ENCODE measurements at places on chromosomes 11 and 22. TPM values are rescaled to one million over a fixed set of nuclear protein-coding genes. Genes with fewer than 3 reads are reported as not detected.

Gene POU2AF3
- total RNA-seq = not detected

Gene RTN4R
- 4.0 TPM for total RNA-seq

Gene IGF2
- 17.6 TPM for total RNA-seq

Gene MMP11
- 7.4 TPM for total RNA-seq

Gene ZNF214
- total RNA-seq = 2.3 TPM

Gene RBMXL2
- total RNA-seq = not detected

Gene CLCF1
- 11.2 TPM for total RNA-seq

Gene TEX54
- total RNA-seq = not detected

Gene CALCB
- not detected for total RNA-seq

Gene MPZL3
- under 0.01 TPM for total RNA-seq

Gene MUC2
- total RNA-seq = not detected

Gene RNF26
- 14.5 TPM for total RNA-seq

Gene LMO2
- not detected for total RNA-seq

Gene CCDC134
- 13.3 TPM for total RNA-seq

Gene LRRC74B
- not detected for total RNA-seq

Gene SLC29A2
- 1.2 TPM for total RNA-seq

Gene OR51T1
- total RNA-seq = not detected

Gene KCNJ11
- total RNA-seq = not detected

Gene OR8G1
- total RNA-seq = not detected

Gene CLMP
- total RNA-seq = 64.6 TPM

Gene MRGPRE
- total RNA-seq = not detected

Gene C22orf31
- total RNA-seq = not detected

Gene KCNQ1OT1
- total RNA-seq = 0.29 TPM

Gene STK33
- 5.3 TPM for total RNA-seq

All from myometrial cell (primary cell).